ENCODE measurements at places on chromosomes 13 and 19.

GRCh38 chr13:48831248-48831647, 144.5 kb upstream of the FNDC3A start:
- DNase-seq, result no peak

DNA sequence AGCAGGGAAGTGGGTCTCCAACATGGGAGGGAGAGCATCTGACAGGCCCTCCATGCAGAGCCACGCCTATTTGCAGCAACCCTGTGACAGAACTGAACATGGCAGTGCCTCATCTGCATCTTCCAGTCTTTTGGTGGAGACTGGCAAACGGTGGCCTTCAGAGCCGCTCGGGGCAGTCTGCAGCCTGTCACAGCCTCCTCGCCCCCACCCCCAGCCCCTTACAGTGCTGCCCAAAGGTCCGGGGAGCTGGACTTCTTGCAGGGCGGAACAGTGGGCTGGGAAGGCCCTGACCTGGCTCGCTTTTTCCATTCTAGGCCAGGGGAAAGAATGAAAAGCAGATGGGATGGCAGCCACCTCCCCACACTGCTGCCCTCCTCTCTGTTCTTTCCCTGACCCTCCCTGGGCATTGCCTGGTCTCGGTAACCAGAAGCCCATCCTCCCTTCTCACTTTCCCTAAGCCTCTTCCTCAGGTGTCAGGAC, 2.7 kb downstream of the CALM3 start:
- no peak for DNase-seq

GRCh38 chr13:99980201-99980823, 1.3 kb upstream of the ZIC2 start:
- DNase-seq, result no peak

GRCh38 chr13:51257187-51257586, 35.0 kb downstream of the FAM124A start:
- DNase-seq, result no peak

GRCh38 chr13:79126706-79127105, 279.3 kb downstream of the RBM26 start:
- DNase-seq, result no peak

GRCh38 chr13:70520275-70521036, 412.2 kb upstream of the KLHL1 start:
- DNase-seq, result no peak

DNA sequence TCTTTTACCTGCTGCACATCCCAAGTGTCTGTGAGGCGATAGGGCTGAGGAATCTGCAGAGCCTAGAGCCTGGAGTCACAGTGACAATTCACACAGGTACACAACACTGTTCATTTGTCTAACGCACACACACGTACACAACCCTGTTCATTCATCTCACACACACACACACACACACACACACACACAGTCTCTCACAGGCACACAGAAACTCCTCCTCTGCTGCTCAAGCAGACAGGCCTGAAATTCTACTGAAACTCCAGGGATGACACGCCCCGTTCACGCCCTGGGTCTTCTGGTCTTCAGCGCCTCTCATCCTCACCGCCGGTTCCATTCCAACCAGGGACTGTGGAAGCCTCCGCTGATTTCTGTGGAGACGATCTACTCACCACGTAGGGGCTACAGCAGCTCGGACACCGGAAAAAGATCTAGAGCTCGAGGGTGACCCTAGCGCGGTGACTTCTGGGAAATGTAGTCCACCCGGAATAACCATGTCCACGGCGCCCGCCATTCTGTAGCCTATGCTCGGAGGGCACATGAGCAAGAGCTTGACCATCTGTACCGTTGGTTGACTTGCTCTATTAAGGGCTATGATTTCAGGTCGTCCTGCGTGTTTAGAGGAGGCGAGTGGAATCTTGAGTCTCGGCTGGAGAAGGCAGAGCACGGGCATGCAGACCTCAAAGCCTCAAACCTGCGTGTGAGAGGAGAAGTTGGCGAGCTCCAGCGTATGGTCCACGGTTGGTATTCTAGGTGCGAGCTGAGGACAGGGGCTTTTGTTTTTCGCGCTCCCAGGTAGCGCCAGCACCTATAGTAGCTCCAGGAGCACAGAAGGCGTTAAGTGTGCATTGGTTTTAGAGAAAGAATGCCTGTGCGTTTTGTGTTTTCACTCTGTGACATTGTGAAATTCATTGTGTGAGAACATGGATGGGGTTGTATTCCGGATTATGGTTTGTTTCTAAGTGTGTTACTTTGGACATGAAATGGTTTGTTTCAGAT, 33.4 kb downstream of the ZNF45 start:
- DNase-seq, result peak; percentile 77

DNA sequence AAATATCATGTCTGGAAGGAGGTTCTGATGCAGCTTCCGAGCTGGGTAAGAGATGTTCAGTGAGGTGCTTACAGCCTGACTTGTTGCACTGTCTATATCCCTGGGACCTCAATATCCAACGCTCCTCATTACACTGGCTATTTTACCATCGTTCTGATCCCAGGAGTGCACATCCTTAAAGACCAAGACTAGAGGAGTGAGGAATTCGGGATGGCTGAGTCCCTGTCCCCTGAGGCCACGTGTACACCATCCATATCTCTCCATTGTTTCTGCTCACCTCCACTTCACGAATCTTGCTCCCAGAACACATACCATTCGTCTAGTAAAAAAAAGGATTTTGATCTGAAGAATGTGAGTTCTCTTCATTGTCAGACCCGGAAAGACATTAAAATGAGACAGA, at the start of gene OR7G2:
Gene OR7G2 (minus strand): TSS at position 101 of the 400 bp plus-strand sequence. CDS start 4,232 bp downstream, outside the sequence.
- no peak for DNase-seq

- DNase-seq, result no peak
Observed at GRCh38 chr19:55679343-55680257, 4.6 kb downstream of the EPN1 start.

GRCh38 chr19:6531163-6531955, 533 bp downstream of the TNFSF9 start:
- no peak for DNase-seq

DNA sequence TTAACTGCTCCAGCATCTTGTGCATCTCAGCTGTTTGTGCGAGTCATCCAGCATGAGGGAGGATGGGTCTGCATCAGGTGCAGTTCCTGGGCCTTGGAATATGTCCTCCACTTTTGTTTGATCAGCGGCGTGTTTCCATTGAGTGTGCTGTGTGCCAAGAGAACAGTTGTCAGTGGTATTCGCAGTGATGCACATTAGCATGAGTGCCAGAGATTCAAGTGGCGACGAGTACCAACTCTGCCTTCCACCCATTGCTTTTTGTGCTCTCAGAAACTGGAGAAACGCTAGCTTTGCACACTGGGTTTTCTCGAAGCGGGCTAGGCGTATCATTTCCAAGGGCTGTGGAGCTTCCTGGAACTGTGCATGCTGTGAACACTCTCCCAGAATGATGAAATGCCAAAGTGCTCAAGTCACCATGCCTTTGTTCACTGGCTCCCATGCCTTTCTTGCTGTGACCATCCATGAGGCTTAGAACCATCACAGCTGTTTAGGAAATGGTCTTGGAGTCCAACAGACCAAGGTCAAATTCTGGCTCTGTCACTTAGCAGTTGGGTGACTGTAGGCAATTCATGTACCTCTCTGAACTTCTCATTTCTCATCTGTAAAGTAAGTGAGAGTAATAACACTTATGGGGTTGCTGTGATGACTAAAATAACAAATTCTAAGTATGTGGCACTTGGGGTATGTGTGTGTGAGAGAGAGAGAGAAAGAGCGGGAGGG, 18.4 kb downstream of the LRCH1 start:
- no peak for DNase-seq

DNA sequence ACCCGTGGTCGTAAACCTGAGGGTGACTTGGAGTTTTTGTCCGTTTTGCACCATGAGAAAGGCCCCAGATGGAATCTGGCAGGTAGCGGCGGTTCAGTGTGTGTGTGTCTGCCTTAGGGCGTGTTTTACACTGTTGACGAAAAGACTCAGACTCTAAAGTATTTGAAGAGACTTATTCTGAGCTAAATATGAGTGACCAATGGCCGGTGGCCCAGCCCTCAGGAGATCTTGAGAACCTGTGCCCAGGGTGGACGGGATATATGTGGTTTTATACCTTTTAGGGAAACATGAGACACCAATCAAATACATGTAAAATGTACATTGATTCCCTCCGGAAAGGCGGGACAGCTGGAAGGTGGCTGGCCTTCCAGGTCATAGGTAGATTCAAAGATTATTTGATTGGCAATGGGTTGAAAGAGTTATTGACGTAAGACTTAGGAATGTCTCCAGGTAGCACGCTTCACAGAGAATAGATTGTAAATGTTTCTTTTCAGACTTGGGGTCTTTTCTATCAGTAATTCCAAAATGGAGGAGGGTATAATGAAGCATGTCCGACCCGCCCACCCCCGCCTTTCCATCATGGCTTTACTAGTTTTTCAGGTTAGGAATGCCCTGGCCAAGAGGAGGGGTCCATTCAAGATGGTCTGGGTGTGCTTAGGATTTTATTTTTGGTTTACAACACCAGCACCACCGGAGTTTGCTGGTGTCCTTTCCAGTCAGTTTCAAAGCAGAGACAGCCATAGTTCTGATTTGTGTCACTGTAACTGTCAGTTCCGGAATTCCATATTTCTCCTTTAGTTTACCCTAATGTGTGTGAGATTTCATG, 1.0 kb upstream of the ZNF529 start:
- peak; percentile 1 for DNase-seq

DNA sequence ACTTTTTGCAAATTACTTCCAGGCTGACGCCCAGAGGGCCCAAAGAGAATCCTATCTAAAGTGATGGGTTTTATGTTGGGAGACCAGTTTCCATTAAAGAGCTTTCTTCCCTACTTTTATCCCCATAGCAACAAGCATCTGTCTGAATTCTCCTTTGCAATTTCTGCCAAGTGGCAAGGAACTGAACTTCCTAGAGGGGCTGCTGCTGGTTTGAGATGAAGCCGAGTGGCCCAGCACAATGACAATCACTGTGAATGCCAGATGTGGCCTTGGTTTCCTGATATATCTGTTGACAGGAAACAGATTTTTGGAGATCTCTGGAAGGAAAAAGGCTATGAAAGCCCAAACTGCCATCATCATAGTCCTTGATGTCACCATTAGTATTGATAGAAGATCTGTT, 198.6 kb downstream of the OXGR1 start:
- no peak for DNase-seq

GRCh38 chr19:46915386-46915785, 54.6 kb downstream of the ARHGAP35 start:
- DNase-seq, result no peak

GRCh38 chr13:50444726-50445125, 398.8 kb downstream of the DLEU7 start:
- no peak for DNase-seq

GRCh38 chr13:40042991-40043390, 387.5 kb downstream of the COG6 start:
- DNase-seq, result no peak

DNA sequence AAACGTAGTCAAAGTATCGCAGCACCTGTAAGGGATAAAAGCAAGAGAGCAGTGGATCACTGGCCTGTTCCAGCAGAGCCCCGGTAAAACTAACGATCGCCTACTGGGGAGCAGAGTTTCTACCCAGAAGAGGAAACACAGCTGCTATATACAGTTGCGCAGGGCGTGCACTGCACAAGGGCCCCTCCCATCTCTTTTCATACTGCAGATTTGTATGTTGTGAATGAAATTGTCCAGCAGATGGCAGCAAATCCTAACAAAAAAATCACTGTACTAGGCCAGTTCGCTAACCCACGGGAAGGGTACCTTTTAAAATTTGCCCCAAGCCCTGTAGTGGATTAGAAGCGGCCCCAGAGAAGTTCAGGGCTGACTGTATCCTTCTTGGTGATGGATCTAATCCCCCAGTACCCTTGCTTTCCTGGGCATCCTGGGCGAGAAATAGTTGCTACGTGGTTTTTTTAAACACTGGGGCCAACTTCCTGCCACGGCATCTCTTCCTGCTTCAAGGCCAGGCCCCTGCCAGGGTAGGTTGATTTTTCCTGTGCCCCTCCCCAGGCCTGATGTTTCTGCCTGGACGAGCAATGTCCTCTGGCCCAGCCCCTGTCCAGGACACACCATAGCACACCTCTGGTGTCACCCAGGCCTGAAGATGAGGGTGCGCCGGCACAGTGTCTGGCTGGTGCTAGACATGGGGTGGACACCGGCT, 127.0 kb downstream of the IER2 start:
- DNase-seq, result peak; percentile 61
